ENCODE measurements at places on chromosomes 1 and 21.

DNA sequence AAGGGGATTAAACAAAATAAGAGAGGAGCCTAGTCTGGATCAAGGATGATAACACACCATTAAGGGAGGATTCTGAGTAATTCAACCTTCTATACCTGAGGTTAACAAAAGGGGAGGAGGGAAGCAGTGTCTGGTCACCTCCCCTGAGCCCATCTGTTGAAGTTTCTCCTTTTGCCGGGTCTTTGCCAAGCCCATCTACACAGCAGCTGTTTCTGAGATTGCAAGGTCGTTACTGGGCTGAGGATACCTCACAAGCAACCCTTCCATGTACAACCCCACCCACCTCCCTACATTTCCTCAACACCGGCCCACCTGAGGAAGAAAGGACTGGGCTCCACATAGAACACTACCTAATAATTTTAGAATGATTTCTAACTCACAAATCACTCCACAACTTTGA is 26.3 kb downstream of the LRRC52 start:
- no peak for DNase-seq

DNA sequence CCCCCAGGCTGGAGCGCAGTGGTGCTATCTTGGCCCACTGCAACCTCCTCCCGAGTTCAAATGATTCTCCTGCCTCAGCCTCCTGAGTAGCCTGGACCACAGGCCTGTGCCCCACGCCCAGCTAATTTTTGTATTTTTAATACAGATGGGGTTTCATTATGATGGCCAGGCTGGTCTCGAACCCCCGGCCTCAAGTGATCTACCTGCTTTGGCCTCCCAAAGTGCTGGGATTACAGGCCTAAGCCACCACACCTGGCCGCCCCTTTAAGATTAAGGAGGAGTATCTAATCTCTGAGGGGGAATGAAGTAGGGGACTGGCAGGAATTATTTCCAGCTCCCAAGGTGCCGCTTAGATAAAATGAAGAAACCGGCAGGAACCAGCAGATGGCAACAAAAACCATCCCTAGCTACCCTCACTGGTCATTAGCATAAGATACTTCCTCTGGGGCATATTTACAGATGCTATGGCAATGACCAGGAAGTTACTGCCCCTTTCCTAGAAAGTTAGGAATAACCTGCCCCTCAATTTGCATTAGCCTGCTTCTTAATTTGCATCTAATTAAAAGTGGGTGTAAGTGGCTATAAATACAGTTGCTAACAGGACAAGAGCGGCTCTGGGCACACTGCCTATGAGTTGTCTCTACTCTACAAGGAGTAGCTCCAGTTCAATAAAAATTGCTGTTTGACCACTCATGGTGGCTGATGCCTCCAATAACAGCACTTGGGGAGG is 7.1 kb upstream of the NSUN4 start:
- DNase-seq = peak; percentile 25

- no peak for DNase-seq
These were observed 1.0 kb upstream of the EXO1 start for GRCh38 chr1:241846862-241847539.

DNA sequence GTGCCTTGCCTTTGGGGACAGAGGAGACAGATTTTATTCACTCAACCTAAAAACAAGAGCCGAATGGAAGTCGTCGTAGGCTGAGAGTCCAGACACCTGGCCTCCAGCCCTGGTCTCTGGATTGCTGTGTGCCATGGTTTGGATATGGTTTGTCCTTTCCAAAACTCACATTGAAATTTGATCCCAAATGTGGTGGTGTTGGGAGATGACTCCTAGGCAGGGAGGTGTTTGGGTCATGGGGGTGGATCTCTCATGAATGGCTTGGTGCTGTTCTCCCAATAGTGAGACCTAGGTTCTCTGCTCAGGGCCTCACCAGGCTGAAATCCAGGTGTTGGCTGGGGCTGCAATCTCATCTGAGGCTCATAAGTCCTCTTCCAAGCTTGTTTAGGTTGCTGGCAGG is 75.5 kb downstream of the FOXD2 start:
- no peak for DNase-seq

- no peak for DNase-seq
These were observed 138.3 kb upstream of the GALNT2 start for GRCh38 chr1:229928767-229929166.

GRCh38 chr1:73824065-73824464 is 373.9 kb downstream of the LRRIQ3 start:
- DNase-seq = no peak

GRCh38 chr21:33972539-33972938 is 56.9 kb upstream of the ATP5PO start:
- no peak for DNase-seq

DNA sequence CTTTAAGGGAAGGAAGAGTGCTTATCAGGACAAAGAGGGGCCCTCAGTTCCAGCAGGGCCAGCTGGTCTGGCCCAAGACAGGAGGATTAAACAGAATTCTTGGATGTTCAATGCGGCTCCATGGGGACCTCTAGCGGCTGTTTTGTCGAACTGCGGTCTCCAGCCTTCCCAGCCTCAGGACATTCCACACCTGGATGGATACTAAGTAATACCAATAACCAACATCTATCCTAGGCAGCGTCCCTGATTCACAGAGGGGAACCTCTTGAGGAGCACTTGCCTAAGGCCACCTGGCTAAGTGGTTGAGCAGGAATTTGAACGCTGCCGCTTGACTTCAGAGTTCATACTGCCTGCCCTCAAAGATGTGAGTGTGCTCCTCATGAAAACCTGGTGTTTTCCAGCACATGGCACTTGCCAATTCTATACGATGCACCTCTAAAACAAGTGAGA is 15.5 kb upstream of the CD247 start:
- DNase-seq = peak; percentile 93

DNA sequence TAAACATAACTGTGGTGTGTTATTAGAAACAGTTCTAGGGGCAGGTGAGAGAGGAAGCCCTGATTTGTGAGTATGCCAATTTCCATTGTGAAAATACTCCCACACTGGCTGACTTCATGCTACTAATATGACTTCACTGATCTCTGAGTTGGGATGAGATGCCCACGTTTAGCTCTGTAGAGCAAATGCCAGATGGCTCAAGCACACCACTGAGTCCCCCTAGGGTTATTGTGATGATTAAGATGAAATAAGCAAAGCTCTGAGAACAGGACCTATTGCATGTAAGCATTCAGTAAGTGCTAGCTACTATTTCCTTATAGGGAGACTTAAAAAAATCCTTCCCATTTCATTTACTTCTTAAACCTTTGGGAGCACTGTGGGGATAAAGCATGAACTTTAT is 117.6 kb downstream of the CENPF start:
- no peak for DNase-seq

DNA sequence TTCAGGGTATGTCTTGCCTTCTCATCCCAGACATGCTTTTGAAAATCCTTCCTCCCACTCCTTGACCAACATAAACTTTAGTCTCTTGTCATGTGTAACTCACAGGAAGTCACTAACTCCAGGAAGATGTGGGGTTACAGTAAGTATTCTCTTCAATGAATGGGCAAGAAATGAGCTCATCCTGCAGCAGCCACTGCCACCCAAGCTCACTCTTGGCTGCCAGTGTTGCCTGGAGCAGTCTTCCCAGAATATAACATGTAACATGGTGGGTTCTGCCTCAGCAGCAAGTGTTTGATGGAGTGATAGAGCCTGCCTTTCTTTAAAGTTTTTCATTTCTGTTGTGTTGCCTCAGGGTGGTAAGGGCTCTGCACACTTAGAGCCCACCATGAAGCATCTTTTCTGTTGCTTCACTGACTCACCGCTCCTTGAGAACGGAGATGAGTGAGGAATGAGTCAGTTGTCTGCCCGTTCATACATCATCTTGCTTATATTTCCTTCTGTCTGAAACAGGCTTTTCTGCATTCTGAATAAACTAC is 187.0 kb downstream of the TPR start:
- DNase-seq = no peak

DNA sequence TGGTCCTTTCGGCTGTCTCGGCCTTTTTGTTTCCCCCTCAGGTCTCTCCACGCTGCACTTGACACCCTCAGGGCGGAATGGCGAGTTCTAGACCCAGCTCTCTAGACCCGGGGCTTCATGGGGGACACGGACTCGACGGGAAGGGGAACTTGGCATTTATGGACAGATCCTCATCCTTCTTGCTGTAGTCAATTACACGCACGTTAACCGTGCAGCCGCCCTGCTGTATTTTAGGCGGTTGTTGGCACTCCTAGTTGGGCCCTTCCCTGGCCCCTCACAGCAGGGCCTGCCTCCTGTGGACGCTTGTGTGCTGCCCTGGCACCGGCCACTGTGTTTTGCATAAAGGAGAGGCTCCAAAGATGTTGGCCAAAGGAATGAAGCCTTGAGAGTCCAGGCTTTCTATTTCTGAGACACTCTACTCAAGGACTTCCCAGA is 558 bp upstream of the BTG3 start:
- DNase-seq = peak; percentile 40

- no peak for DNase-seq
These were observed 4.9 kb downstream of the NEK7 start for GRCh38 chr1:198161718-198162090.

DNA sequence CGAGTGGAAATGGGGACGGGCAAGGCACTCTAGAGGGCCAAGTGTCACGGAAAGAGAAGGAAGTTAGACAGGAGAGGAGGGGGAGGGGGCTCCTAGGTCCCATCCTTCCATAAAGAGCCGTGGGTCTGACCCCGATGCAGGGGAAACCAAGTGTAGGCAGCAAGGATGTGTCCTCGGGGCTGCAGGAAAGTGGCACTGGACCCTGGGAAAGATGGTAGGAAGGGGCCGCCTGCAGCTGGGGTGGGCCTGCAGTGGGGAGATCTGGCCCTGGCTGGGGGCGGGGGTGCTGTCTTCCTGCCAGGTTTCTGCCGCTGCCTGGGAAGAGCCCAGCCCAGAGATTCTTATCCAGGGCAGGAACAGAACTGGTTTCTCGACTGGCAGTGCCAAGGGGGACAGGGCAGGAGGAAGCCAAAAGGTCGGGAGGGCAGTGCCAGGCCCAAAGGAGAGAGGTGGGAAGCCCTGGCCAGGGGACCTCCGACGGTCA is 12.9 kb downstream of the CRABP2 start:
- DNase-seq = no peak

GRCh38 chr1:210523830-210524229 is 195.1 kb downstream of the HHAT start:
- no peak for DNase-seq

DNA sequence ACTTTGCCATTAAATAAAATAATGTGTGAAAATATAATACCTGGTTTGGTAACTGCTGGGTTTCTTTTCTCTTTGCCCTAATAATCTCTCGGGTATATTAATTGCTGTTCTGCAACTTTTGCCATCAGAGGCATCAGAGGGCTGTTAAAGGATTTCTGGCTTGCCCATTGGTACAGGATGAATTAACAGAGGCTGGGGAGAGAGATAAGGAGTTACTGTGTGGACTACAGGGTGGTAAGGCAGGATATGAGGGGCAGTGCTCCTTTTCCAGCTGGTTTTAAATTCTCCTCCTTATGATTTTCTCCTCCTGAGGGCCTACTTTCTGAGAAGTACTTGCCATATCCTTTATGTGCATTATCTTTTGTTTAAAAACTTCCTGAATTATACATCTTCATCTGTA is 48.3 kb downstream of the FGGY start:
- no peak for DNase-seq

DNA sequence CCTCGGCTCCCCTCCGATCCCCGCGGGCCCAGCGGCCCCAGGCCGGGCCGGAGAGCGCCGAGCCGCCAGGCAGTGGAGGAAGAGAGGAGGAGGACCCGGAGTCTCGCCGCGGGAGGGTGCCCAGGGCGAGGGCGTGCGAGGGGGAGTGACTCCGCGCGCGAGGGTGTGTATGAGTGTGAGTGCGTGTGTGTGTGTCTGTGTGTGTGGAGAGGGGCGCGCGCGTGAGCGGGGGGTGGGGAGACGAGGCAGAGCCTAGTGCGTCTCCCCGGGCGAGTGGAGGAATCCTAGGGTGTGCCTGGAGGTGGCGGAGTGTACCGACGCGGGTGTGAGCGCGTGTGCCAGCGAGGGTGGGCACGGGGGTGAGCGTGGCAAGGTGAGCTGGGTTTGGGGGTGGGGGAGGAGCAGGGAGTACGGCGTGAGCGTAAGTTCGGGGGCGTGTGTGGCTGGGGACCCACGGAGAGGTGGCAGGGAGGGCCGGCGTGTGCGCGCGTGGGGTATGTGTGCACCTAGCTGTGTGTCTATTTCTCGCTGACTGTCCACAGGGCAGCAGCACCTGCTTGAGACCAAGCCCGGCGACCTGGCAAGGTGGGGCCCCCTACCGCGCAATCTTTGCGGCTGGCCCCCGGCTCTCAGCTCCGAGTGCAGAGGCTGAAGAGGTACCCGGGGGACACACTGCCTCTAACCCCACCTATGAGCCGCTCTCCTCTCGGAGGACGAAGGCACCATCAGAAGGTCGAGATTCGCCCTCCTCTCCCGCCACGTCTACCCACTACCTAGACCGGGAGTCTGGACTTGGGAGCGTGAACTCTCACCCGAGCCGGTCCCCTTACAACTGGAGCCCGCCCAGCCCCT is 784 bp upstream of the KCND3 start:
- peak; percentile 67 for DNase-seq

- no peak for DNase-seq
These were observed 20.9 kb upstream of the GPR153 start for GRCh38 chr1:6281511-6282402.

- DNase-seq = no peak
These were observed 488.0 kb downstream of the AJAP1 start for GRCh38 chr1:5142389-5142788.

DNA sequence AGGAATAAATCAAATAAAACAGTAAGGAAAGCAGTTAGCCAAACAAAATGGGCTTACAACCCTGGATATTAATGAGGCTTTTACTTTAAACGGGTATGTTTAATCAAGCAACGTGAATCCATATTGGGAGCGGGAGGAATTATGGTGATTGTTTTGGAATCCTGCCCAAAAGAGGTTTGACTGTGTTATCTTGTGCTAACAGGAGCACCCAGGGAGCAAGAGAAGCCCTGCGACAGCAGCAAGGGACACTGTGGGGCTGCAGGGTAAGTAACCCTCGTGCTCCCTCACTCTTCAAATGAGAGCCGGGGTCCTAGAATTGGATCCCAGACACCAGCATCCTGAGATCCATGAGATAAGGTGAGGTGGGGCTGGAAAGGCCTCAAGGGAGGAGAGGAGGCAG is 72.6 kb upstream of the PGBD5 start:
- peak; percentile 47 for DNase-seq

DNA sequence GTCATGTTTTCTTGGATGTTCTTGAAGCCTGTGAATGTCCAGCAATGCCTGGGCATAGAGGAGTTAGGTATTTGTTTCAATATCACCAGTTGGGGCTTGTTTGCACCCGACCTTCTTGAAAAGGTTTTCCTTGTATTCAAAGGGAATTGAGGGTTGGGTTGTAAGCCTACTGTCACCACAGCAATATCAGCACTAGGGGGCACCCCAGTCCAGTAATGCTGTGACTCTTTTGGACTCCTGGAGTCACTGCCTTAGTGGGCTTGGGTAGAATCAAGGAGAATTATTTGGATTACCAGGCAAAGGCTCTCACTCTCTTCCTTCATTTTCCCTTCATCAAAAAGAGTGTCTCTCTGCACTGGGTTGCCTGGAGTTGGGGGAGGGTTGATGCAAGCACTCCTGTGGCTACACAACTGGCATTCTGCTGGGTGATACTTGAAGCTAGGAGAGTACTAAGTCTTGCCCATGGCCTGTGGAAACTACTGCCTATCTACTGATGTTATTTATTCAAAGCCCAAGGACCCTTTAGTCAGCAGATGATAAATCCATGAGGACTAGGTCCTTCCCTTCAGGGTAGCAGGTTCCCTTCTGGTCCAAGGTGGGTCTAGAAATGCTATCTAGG is 34.5 kb downstream of the OR10R2 start:
- no peak for DNase-seq

Measured in brain (organoid and tissue), 16 donors.